ENCODE measurements at places on chromosomes 5 and 9.

DNA sequence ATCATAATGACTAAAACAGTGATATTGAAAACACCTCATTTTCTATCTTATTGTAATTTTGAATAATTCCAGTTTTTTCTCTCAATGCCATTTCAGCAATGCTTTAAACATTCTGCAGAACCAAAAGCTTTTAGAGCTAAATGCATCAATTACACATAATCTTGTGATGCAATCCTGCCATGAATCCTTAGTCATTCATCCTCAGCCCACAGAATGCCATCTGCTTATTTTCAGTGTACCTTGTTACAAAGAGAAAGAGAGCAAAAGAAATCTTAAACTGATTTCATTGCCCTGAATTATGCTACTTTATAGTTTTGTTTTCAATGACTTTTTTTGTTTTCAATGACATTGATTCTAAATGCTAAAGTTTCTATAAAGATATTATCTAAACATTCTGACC is 1234.8 kb upstream of the C9orf72 start:
- peak; percentile 11 for DNase-seq

GRCh38 chr9:78676623-78677022 is 379.7 kb downstream of the PSAT1 start:
- DNase-seq = no peak

- no peak for DNase-seq
Measured at GRCh38 chr5:76983468-76983867, 30.6 kb downstream of the CRHBP start.

DNA sequence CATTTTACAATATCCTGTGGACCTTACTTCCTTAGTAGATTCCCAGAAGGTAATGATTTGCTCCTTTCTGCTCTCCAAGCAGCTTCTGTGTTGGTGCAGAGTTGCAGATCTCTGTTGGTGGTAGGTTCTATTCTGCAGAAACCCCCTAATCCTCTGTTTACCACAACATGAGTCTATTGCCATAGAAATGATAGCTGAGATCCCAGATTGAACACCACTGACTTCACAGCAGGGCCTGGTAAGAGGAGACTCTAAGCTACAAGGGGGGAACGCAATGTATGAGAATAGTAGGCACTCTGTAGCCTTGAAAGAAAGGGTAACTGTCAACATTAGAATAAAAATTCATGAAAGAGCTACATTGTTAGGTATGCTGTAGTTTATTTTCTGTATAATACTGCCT is 59.5 kb downstream of the MUSK start:
- DNase-seq = no peak

DNA sequence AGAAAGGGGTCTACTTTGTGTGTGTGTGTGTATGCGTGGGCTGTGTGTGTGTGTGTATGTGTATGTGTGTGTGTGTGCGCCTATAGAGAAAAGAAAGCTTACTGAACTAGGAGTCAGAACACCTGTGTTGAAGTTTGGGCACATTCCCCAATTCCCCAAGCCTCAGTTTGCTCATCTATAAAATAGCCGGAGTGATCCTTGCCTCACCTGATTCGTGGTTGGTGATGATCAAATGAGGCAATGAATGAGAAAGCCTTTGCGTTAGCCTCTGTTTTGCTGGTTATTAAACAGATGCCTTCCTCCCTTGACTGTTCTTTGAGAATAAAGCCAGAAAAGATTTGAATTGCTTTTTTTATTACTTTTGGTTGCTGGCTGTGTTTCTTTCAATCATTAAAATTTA is 20.6 kb downstream of the ABLIM3 start:
- no peak for DNase-seq

DNA sequence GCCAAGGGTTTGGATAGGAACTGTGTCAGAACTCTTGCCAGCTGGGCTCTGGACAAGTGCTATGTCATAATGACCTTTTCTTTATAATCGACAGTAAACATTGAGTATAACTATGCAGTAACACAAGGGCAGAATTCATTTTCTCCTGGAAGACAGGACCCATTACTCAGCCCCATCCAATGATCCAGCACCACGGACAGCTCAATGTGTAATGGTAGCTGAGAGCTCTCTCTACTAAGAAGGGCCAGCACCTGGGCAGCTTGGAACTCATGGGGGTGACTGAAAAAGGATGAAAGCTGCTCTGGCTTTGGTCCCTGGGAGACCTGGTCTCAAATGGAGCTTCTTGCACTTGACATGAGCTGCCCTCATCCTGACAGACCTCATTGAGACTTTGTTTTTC is 347.8 kb downstream of the TRIM32 start:
- no peak for DNase-seq

DNA sequence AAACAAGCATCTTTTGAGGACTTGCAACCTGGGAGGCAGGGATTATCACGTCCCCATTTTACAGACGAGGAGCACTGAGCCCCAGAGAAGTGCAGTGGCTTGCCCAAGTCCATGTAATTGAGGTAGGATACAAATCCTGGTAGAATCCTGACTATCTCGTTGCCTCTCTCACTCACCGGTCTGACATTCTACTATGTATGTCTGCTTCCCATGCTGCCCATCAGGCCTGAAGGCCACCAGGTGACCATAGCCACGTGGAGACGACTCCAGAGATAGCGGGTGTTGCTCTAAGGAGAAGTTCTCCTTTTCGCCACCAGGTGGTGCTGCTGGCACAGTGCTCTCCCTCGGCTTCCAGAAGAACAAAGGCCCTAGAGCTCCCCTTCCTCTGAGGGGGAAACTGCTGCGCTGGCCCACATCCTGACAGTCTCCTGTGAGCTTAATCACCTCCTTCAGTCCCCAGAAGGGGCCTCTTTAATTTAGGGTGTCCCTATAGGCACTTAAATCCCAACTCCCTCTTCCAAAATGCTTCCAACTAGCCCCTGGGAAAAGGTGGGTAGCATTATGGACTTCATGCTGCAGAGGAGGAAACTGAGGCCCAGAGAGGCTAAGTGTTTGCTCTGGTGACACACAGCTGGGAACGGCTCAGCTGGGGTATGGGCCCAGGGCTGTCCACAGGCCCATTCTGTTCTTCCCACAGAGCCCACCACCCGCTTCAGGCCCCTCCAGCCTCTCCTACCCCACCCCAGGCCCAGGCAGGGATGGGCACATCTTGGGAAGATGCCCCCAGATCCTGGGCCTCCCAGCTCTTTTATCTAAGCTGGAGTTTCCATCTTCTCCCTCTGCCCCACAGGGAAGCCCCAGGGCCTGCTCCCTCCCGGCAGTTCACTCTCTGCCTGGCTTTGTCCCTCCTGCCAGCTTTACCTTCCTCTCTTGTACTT is 6.4 kb downstream of the SLC34A1 start:
- DNase-seq = peak; percentile 50

- DNase-seq = no peak
Measured at GRCh38 chr9:107566611-107567061, 77.1 kb upstream of the KLF4 start.

DNA sequence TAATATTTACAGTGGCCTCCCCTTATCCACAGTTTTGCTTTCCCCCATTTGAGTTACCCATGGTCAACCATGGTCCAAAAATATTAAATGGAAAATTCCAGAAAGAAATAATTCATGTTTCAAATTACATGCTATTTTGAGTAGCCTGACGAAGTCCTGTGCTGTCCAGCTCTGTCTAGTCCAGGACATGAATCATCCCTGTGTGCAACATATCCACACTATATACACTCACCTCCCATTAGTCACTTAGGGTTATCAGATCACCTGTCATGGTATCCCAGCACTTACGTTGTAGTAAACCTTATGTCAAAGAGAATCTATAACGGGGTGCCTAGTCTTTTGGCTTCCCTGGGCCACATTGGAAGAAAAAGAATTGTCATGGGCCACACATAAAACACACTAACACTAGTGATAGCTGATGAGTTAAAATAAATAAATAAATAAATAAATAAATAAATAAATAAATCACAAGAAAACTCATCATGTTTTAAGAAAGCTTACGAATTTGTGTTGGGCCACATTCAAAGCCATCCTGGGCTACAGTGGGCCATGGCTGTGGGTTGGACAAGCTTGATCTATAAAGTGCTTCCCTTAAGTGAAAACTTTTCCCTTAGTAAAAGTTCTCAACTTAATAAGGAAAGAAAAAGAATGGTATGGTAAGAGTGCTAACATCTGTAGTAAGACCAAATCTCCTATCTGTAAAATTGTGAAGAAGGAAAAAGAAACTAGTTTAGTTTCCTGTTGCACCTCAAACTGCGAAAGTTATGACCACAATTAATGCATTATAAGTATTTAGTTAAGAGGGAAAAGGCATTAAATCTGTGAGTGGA is 15.9 kb upstream of the OMD start:
- DNase-seq = no peak

- DNase-seq = no peak
Measured at GRCh38 chr5:31664566-31664965, 25.6 kb downstream of the PDZD2 start.

DNA sequence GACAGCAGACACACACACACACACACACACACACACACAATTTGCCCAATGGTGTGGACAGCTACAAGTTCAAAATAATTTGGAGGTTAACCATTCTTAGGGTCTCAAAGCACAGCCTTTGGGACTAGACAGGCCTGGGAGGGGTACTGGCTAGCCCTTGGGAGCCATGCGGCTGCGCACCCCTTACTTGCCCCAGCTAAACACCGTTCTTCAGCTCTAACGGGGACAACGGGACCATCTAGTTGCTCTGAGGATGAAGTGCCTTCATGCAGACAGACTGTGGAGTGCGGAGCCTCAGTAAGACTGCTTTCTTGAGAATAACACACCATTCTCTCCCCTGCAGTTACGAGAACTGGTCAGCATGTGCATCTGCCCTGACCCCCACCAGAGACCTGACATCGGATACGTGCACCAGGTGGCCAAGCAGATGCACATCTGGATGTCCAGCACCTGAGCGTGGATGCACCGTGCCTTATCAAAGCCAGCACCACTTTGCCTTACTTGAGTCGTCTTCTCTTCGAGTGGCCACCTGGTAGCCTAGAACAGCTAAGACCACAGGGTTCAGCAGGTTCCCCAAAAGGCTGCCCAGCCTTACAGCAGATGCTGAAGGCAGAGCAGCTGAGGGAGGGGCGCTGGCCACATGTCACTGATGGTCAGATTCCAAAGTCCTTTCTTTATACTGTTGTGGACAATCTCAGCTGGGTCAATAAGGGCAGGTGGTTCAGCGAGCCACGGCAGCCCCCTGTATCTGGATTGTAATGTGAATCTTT is 64.6 kb downstream of the PSMB7 start:
- DNase-seq = no peak

DNA sequence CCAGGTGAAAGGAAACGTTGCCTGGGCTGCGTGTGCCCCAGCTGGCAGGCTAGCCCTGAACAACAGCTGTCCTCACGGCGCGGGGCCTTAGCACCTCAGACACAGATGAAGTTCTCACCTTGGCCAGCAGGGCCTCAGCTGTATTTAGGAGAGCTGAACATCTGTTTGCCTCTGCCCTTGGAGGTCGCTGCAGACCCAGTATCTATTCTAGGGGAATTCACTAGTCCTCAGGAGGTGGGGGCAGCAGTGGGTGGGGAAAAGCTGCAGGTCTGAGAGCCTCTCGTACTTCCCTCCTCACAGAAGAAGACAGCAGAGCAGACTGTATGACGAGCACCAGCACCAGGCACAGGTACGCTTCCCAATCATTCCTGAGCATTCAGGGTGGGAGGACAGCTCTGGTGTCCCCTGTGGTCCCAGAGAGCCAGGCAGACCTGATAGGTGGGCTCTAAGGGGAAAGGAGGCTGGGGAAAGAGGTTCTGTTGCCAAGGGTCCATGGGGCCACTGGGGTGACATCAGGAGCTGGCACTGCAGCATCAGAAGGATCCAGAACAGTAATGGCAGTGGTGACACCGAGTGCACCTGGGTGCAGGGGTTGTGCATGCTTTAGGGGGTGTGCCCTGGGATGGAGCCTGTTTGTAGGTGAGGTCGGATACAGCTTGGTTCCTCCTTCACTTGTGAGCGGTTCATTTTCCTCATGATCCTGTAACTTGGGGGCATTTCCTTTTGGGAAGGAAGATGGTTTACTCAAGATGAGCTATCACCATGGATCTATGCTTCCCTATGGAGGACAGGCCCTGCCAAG is 13.8 kb downstream of the CD74 start:
- DNase-seq = no peak

DNA sequence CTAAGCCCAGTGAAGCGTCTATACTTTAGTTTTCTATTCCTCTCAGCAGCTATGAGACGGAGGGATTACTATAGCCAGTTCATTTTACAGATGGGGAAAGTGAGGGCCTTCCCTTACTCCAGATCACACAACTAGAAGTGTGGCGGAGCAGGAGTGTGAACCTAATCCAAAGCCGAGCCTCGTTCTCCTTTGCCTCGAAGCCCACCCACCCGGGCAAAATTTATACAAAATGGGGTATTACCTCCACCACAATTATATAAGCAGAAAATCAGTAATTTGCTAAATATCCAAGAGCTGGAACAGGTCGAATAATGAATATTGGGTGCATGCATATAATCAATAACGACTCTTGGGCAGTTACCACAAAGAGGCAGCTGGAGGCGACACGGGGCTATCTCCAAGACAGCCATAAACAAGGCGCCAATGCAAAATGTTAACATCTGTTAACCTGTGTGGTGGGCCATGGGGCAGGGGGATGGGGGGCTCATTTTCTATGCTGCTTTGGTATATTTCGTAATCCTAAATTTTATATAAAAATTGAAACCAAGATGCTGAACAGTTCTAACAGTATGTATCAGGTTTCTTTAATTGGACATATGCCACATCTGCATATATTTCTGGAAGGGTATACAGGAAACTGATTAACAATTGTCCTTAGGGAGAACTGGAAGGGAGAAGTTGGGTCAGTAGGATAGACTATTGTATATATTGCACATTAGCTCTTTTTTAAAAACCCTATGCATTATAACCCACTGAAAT is 1.2 kb upstream of the RNF44 start:
- DNase-seq = no peak

DNA sequence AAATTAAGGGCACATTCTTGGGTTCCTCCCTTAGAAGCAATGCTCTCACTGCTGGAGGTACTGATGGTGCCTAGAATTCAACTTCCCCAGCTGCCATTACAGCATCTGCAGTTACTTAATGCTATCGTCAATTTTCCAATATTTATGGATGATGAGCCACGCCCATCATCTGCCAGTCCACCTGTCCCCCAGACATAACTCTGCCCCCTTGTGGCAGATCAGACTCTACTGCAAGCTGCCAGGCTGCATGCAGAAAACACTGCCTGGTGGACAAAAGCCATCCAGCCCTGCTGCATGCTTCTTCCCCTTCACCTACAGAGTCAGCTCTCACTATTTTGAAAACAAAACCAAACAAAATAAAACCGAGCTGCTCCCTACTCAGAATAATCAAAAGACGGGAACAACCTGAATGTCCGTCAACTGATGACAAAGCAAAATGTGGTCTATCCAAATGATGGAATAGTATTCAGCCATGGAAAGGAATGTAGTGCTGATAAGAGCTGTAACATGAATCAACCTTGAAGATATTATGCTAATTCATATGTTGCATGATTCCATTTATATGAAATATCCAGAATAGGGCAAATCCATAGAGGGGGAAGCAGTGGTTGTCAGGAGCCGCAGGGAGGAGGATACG is 66.4 kb downstream of the RETREG1 start:
- DNase-seq = peak; percentile 52

DNA sequence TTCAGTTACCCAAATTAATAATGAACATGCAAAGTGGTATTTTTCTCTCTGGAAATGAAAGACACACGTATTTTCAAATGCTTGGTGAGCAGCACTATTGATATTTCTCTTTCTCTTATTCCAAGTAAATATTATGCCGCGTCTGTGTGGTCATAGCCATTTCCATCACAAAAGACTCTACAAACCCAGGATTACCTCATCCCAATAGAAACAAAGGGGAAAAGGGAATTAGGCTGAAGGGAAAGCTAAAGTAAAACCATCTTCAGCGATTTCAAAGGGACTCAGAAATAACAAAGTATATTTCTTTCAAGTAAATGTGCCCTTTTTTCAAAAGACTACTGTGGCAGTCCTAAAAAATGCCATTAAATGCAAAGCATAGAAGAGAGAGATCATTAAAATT is 62.0 kb upstream of the FST start:
- DNase-seq = no peak

- no peak for DNase-seq
Measured at GRCh38 chr5:74394916-74395880, 245.3 kb downstream of the ENC1 start.
